ENCODE measurements at places on chromosomes 1 and 21.
A peak's percentile ranks its signal among the peaks of the same experiment; 100 is the strongest.

- DNase-seq = no peak
Measured at GRCh38 chr1:43704838-43705237, 2.5 kb upstream of the ST3GAL3 start.

DNA sequence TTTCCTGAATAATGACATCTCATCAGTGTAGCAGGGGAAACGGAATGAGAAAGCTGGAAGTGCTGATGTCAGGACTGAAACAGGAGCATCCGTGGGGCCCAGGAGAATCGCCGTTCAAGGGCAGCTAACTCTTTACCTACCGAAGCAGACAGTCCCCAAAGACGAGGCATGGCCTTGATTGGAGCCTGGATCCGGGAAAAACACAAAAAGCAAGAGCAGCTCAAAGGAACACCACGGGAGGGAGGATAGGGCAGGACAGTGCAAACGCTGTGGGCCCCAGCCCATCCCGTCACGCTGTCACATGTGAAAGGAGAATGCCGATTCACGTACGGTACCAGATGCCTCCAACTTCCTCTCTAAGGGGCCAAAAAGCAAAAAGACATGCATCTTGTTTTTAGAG lies 34.9 kb downstream of the WNT9A start:
- DNase-seq = no peak

DNA sequence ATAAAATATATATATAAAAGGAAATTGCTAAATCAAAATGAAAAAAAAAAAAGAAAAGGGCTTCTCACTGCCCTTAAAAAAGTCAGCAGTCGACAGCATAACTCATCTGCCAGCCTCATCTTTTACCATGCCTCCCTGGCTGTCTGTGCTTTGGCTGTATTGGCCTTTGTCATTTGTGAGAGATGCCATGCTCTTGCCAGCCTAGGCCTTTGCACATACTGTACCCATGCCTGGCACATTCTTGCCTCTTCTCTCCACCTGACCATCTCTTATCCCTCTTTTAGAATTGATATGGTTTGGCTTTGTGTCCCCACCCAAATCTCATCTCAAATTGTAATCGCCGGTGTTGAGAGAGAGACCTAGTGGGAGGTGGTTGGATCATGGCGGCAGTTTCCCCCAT lies 37.1 kb downstream of the DIRAS3 start:
- DNase-seq = no peak

DNA sequence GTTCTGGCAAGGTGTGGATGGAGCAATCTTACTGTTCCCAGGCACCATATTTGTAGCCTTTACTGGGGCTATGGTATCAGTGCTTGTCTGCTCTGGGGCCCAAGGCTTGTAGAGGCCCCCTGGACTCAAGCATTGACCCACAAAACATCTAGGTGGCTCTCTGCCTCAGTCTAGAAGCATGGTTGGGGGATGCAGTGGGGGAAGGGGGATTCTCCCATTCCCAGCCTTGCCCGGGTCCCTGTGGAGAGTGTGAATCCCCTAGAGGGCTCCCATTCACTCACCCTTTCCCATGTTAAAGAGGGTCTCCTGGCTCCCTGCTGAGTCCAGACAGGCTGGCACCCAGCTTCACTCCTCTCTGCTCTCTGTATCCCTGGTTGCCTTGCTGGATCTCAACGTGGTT lies 28.2 kb upstream of the DIRAS3 start:
- DNase-seq = no peak

- no peak for DNase-seq
Measured at GRCh38 chr1:234458352-234459017, 20.5 kb downstream of the TARBP1 start.

DNA sequence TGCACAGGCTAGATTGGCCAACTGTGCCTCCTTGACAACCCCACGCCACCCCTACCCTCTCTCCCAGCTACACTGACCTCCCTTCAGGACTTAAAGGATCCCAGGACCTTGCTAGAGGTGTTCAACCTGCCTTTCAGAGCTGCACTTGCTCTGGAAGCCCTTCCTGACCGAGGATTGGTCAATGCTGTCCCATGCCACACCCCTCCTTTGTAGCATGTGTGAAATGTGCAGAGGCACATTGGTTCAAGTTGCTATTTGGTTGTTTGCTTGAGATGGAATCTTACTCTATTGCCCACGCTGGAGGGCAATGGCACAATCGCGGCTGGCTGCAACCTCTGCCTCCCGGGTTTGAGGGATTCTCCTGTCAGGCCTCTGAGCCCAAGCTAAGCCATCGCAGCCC lies 21.8 kb downstream of the ACTA1 start:
- DNase-seq = no peak

DNA sequence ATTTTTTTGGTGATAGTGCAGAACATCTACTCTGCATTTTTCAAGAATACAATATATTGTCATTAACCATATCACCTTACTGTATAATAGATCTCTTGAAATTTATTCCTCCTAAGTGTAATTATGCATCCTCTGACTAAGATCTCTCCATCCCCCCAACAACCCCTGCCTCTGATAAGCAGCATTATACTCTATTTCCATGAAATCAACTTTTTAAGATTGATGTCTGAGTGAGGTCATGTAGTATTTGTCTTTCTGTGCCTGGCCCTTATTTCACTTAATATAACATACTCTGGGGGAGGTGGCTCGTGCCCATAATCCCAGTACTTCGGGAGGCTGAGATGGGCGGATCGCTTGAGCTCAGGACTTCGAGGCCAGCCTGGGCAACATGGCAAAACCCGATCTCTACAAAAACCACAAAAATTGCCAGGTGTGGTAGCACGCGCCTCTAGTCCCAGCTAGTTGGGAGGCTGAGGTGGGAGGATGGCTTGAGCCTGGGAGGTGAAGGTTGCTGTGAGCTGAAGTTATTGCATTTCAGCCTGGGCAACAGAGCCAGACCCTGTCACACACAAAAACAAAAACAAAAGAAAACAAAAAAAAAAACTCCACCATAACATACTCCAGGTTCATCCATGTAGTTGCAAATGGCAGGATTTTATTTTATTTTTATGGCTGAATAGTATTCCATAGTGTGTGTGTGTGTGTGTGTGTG lies 5.7 kb downstream of the ACOT11 start:
- DNase-seq = no peak

DNA sequence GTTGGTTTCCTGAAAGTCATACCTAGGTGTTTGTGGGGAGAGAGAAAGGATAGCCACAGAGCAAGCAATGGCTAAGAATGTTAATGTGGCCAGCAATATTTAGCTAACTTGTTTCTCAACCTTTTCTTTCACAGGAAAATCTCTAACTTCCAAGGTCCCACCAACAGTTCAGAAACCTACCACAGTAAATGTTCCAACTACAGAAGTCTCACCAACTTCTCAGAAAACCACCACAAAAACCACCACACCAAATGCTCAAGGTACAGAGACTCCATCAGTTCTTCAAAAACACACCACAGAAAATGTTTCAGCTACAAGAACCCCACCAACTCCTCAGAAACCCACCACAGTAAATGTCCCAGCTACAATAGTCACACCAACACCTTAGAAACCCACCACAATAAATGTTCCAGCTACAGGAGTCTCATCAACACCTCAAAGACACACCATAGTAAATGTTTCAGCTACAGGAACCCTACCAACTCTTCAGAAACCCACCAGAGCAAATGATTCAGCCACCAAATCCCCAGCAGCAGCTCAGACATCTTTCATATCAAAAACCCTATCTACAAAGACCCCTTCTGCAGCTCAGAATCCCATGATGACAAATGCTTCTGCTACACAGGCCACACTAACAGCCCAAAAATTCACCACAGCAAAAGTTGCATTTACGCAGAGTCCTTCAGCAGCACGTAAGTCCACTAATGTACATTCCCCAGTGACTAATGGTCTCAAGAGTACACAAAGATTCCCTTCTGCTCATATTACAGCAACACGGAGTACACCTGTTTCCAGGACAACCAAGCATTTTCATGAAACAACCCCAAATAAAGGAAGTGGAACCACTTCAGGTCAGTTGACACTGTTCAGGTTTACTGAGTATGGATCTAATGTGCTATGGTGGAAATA lies 15.3 kb downstream of the CD55 start:
- no peak for DNase-seq

GRCh38 chr1:80194221-80194620 lies 1187.7 kb upstream of the ADGRL4 start:
- DNase-seq = no peak

DNA sequence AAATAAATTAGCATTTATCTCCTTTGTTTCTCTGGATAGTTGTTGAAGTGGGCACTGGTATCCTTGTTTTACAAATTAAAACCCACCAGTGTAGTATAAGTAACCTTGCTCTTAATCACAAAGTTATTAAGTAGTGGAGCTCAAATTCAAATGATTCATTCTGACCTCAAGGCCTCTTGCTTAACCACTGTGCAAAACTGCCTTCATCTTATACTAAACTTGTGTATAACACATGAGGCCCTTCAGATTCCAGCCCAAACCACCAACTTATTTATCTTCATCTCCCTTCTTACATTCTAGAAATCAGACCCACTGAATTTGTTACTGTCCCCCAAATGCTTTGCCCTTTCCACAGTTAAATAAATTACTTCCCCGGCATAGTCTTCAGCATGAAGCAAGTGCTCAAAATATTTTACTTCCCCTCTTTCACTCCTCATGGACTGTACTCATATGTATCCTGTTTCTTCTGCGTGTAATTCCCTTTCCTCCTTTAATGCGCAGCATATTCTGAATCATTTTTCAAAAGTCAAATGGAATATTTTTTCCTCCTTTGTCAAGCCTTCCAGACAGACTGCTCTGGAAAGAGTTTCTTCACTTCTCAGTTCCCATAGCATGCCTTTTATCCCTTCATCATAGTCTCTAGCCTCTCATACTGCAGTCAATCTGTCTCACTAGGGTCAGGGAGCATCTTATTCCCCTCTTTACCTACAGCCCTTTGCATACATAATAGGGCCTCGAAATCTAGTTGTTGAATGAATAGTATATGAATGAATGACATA lies 19.0 kb upstream of the DNASE2B start:
- DNase-seq = no peak

DNA sequence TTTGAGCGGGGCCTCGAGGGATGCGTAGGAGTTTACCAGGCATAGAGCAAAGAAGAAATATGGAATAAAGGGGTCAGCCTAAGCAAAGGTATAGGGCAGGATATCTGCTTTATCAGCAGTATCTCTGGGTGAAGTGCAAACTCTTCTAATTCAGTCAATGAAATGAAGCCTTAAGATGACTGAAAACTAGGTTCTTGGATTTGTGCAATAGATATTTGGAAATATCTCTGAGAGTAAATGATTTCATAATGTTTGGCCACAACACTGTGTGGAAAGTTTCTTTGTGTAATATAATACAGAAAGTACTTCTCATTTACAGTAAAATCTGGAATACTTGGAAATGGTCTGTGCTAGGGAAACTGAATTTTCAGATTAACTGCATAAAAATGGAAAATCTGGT lies 26.1 kb downstream of the KCNJ15 start:
- peak; percentile 37 for DNase-seq

- no peak for DNase-seq
Measured at GRCh38 chr1:33319949-33320618, 814 bp downstream of the A3GALT2 start.

GRCh38 chr1:60664086-60664625 lies 418.2 kb upstream of the NFIA start:
- DNase-seq = peak; percentile 14

GRCh38 chr1:116997066-116997465 lies 4.5 kb upstream of the CD101 start:
- peak; percentile 38 for DNase-seq

- DNase-seq = no peak
Measured at GRCh38 chr1:22607154-22607553, 29.3 kb upstream of the C1QA start.

DNA sequence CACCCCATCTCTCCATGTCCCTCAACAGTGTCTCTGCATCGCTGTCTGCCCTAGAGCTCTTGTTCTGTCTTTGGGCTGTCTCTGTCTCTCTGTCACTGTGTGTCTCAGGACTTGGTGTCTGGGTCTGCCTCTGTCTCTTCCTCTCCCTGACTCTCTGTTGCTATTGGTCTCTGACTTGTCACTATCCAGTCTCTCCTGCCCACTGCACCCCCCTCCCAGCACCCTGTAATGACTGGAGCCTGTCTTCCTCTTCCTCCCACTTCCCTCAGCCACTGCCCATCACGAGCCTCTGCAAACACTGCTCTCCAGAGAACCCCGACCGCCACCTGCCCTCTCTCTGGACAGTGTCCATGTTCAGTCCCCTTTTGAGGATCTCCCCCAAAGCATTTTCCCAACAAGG lies 12.1 kb downstream of the PEAR1 start:
- DNase-seq = no peak

DNA sequence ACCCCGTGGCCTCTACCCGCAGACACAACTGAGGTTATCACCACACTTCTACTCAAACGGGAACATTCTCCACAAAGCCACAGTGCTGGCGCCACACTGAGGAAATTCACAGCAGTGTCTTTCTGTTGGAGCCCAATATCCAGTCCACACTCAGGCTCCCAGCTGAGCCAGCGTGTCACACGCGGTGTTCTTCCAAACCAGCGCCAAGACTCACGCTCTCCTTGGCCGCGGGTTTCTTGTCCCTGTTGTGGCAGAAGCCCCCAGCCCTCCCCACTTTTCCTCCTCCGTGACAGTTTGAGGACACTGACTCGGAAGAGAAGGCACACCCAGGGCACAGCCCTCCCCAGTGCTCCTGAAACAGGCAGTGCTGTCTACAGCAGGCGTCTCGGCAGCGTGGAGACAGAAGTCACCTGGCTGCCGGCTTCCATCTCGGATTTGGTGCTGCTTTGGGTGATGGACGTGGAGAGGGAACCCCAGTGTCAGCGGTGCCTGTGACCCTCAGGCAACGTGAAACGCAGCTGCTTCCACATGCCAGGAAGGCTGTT lies 35.4 kb upstream of the AGPAT3 start:
- no peak for DNase-seq

GRCh38 chr1:174222166-174222949 lies 63.0 kb downstream of the RABGAP1L start:
- DNase-seq = peak; percentile 28

DNA sequence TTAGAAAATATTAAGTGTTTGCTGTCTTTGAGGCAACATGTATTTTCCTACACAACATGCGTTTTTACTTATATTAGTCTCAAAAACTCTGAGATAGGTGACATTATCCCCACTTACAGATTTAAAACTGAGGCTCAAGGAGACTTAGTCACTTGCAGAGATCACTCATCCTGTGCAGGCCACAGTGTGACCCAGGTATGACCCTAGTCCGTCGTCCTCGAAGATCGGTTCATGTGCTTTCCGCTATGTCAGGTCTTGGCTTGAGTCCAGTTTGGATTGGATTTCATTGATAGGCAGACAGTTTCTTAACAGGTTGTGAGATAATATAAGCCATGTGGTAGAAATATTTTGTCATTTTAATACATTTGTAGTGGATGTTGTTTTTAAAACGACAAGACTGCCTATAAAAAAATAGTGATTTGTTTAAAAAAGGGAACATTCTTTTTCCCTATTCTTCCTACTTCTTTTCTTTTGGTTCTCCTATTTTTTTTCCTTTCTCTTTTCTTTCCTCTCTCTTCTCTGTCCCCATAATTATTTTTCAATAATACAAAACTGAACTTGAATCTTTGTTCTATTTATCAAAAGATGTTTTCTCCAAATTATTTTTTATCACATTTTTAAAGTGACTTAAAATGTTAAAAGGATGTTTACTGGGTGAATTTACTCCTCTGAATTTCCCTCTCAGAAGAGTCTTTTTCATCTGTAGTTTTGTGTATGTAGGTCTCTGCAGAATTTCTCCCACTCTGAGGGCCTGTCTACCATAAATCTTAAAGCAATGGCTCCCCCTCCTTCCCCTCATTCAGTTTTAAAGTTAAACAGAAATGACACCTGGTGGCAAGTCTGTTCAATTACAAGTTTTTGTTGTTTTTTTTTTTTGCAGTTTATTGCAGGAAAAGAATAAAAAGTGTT lies 81.8 kb downstream of the PHTF1 start:
- DNase-seq = peak; percentile 68

Data from muscle of back (tissue), 13 donors.